ENCODE measurements at places on chromosomes 5 and 9.
A peak's percentile ranks its signal among the peaks of the same experiment; 100 is the strongest.

DNA sequence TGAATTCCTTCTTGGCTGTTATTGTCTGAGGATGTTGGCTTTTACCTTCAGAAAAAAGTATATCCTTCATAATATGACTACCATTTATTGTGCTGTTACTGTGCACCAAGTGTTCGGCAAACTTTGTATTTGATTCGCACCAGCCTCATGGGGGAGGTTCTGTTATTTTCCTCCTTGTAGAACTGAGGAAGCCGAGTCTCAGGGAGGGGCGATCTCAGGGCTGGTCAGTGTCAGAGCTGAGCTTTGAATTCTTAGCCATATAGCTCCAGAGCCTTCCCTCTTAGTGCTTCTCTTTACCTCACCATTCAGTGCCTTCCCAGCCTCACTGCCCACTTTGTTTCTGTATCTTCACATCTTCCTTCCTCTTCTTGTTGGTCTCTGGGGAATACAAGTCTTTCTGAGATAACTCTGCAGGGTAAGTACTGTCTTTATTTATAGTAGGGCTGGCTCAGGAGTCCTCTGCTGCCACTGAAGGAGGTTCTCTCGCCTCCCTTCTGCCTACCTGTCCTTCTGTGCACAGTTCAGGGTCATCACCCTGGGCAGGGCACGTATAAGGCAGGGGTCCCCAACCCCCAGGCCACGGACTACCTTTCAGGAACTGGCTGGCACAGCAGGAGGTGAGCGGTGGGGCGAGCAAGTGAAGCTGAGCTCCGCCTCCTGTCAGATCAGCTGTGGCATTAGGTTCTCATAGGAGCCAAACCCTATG, 48.4 kb downstream of the GALNT10 start:
- no peak for DNase-seq

DNA sequence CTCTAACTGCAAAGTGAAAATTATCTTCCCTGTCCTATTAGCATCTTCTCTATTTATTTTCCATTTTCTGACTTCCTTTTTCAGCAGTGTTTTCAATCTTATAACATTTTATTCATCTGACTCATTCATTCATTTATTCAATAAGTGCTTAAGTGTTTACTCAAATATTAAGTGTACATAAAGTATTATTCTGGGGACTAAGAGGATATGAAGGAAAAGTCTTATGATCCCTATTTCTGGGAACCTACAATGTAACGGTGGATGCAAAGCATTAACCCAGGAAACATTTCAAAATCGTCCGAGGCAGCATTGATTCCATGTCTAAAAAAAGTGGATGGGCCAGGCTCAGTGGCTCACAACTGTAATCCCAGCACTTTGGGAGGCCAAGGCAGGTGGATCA, 19.4 kb upstream of the TRPM6 start:
- no peak for DNase-seq

DNA sequence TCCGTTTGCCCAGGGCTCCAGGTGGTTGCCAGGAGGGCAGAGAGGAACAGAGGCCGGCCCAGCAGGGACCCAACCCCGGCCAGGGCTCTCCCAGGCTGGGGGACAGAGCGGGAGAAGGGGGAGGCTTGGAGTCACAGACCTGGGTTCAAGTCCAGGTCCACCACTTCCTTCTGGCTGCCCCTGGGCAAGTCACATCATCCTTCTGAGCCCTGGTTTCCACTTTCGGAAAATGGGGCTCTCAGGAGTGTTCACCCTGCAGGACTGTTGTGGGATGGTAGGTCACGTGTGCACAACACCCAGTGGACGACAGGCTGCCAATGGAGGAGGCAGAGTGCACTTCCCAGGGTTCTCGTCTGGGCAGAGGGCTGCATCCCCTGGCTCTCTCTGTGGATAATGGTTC, 245.4 kb downstream of the PBX3 start:
- no peak for DNase-seq

- DNase-seq, result no peak
Observed at GRCh38 chr5:126858441-126858840, 81.5 kb downstream of the LMNB1 start.

DNA sequence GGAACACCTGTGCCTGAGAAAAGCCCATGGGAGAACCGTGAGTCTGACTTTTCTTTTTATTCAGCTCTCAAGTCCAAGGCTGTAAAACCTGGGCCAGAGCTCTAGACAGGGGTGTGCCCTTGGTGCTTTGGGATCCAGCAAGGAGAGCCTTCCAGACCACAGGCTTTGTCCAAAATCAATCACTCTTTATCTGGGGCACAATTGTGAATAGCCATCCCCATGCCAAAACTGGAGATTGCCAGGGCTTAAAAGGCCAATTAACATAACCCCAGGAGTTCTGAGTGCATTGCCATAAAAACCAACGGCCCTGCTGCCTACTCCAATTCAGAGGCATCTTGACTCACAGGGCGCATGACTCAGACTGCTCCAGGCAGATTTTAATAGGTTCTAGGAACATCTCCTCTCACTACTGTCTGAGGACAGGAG, 391.8 kb downstream of the ARHGEF28 start:
- DNase-seq, result no peak

- DNase-seq, result no peak
Observed at GRCh38 chr5:33925278-33925677, 10.9 kb upstream of the RXFP3 start.

DNA sequence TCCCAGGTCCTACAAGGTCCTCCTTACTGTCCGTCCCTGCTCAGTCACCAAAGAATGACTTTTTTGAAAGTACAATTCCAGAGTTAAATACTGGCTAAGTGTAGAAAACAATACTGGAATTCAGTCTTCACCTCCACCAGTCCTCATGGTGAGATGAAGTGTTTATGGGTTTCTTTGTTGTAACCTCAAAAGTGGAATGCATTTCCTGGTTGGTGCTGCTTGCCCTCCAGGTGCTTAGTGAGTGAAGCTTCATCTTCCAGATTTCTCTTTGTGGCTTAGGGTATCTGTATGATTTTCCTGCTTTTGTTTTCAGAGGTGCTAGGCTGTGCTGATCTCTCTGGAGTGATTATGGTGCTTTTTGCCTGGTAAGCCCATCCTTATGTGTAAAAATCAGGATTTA, 49.4 kb upstream of the DHFR start:
- no peak for DNase-seq

- no peak for DNase-seq
Observed at GRCh38 chr5:168649306-168649705, 70.1 kb upstream of the PANK3 start.

- DNase-seq, result no peak
Observed at GRCh38 chr5:65043843-65044359, 275.2 kb downstream of the CWC27 start.

- DNase-seq, result no peak
Observed at GRCh38 chr9:91376239-91376638, 14.5 kb upstream of the AUH start.

- no peak for DNase-seq
Observed at GRCh38 chr9:12612211-12612770, 80.9 kb upstream of the TYRP1 start.

DNA sequence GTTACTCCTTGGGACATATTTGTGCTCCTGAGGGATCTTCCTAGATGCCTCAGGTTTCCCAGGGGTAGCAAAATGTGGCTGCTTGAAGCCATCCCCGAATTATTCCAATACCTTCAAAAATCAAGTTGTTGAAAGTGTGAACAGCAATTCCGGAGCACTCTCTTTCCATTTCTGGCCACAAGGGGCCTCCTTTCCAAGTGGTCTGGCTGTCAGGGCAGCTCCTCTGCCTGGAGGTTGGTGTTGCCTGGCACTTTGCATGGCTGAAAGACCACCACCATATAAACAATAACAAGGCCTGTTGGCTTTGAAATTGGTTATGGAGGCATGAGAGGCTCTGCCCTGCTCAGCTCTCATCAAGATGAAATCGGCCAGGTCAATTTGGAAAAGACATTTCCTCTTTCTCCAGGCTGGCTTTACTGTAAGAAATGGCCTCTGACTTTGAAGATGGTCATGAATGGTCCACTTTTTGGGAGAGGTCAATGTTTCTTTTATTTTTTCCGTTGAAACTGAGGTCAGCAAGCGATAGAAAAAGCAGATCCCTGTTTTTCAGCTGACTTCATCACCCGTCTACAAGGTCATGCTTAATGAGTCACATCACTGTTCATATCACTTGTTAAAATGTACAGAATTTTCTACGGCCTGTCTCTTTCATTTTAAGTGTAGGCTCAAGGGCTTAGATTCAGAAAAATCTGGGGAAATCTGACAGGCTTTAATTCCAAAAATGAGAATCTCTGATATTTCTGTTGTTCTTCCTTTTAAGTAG, 481.1 kb upstream of the ZNF608 start:
- DNase-seq, result no peak

- DNase-seq, result no peak
Observed at GRCh38 chr5:118891252-118891651, 97.1 kb downstream of the DTWD2 start.

DNA sequence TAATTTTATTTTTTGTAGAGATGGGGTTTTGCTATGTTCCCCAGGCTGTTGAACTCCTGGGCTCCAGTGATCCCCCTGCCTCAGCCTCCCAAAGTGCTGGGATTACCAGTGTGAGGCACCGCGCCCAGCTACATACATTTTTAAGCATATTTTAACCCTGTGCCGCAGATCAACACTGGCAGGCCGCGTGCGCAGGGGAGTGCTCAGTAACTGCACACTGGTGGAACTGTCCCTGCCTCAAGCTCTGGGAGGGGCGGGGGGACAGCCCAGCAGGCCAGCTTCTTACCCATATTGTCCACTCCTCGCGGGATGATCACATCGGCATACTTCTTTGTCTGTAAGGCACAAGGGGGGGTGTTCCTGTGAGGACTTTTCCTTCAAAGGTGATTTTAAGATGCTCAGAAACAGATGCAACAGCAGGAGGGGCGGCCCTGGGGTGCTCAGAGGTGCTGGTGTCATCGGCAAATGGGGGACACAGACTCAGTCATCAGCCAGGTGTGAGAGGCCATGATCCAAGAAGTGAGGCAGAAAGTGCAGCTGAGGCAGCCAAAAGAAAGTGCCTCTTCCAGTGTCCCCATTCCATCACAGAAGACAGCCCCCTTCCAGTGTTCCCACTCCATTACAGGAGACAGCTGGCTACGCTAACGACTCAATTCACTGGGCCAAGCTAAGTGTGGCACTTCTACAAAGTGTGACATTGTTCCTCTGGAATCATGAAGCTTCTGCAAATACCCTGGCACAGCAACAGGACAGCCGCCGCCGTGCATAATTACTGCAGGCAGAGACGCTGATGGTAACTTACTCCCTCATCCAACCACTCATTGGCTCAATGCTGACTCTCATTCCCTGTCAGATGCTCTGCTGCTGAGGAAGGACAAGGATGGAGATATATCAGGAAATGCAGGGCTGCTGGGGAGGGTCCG, 5.2 kb downstream of the UCK1 start:
- no peak for DNase-seq

DNA sequence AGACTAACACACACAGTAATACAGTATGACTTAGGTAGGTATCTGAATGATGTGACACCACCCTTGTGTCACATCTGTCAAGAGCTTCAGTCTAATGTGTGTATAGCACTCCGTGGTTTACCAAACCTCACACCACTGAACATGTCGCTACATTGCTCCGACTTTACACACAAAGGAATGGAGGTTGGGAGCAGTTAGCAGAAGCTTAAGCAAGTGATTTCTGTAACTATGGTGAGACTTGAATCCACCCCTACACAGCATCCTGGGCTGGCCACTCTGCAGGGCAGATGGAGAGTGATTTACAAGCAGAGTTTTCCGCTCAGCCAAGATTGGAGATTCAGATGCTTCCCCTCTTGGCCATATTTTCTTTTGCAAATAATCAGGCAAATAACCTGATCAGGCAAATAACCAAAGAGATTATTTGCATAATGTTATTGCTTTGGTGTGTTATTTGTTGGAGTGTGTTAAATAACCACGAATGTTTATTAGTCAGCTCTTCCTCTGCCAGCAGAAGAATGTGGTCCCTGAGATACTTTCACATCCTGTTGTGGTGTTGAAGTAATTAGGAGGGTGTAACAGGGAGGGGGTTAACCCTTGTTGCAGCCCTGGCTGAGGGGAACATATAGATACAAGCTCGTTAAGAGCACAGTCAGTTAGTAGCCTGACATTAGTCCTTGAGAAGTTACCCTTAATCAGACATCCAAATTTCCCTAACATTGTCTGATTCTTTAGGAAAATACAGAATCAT, 92.8 kb downstream of the SNX18 start:
- peak; percentile 3 for DNase-seq

DNA sequence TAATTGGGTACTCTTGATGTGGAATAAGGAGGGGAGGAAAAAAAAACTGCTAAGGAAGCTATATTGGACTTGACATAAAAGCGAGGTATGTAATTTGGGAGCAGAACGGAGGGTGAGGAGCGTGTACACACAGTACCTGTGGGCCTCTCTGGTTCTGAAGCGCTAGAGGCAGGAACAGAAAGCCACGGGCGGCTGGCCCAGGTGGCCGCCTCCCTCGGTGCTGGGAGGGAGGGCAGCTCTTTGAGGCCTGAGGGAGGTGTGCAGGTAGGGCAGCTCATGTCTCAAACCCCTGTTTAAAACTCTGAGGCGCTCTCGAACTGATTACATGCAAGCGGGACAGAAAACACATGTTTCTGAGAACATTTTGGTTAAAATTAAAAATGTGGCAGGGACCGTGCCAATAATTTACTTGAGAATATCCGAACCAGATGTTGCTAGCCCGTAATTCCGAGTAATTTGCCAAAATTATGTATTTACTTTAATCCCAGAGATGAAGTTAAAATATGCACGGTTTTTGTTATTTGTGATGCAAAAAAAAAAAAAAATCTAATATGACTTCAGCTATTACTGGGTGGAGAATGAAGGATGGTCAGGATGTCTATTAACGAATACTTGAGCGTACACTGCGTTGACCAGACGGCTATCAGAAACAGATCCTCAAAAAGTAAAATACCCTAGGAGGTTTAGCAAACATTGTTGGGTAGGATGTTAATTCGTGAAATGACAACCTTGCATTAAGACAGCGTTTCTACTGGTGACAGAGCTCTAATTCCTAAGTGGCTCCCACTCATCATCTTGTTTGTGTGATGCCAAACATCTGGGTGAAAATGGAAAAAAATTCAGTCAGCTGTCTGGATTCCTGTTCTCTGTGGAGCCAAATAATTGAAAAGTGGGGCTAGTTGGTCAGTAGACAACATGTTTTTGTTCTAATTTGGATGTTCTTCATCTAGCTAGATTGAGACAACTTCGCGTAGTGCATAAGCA, 24.4 kb upstream of the STC2 start:
- no peak for DNase-seq

- DNase-seq, result no peak
Observed at GRCh38 chr5:102713278-102713677, 41.8 kb upstream of the PAM start.
